Cerebellar nuclear complex (tissue), 1 donor: ENCODE measurements at places on chromosomes 1 and 21.

GRCh38 chr1:78040484-78041089 lies 5.2 kb upstream of the GIPC2 start:
- DNase-seq: no peak

- no peak for DNase-seq
Observed at GRCh38 chr1:44642925-44643324, 31.4 kb downstream of the TMEM53 start.

GRCh38 chr1:205350691-205351141 lies 6.0 kb downstream of the KLHDC8A start:
- DNase-seq: no peak

GRCh38 chr21:15212206-15212605 lies 147.4 kb upstream of the NRIP1 start:
- no peak for DNase-seq

- no peak for DNase-seq
Observed at GRCh38 chr1:66489151-66489550, 44.8 kb upstream of the SGIP1 start.

GRCh38 chr1:93758842-93759515 lies 77.3 kb upstream of the BCAR3 start:
- no peak for DNase-seq

- DNase-seq: no peak
Observed at GRCh38 chr21:28421716-28422524, 570.8 kb downstream of the LTN1 start.

- peak; percentile 7 for DNase-seq
Observed at GRCh38 chr21:26171258-26172100, 909 bp upstream of the APP start.

DNA sequence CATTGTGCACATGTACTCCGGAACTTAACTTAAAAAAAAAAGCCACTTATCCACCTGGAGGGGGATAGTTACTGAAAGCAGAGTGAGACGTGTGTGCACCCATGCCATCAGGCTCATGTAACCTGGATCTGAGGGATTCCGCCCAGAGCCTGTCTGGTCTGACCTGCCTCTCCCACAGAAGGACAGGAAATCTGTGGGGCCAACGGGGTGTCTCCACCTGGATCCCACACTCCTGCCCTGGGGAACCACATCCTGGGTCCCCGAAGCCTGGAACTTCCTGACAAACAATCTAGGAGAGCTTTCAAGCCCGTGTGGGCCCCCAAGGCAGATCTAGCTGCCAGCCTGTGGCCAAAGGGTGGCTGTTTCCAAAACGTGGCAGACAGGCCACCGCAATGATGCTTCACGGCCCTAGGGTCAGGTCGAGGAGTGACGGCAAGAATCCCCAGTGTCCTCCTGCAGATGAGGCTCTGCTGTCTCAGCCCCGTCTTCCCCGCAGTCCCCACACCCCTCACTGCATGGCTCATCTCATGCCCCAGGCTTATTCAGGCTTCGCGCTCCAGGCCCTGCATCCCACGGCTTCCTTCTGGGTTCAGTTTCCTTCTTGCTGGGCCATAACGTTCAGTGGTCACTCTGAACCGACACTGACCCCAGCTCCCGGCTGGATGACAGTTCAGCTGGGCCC lies 21.0 kb upstream of the PCBP3 start:
- no peak for DNase-seq

- no peak for DNase-seq
Observed at GRCh38 chr1:34408011-34408410, 231.3 kb downstream of the C1orf94 start.

DNA sequence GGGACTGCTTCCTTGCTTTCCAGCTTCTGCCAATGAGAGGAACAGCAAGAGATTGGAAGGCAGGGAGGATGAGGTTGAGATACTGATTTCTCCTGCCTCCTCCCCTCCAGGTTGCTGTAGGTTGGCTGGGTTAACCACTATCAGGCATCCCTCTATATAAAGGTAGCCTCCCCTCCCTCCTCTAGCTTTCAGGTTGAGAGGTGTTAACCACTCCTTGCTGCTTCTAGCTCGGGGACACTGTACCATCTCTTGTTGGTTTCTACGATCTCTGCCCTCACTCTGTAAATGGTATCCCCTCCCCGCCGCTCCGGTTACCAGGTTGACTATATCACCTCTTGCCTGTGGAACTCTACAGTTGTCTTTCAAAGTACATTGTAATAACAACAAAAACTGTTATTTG lies 16.7 kb downstream of the LPAR3 start:
- DNase-seq: no peak

- DNase-seq: no peak
Observed at GRCh38 chr1:109751531-109752260, 10.9 kb upstream of the GSTM3 start.

DNA sequence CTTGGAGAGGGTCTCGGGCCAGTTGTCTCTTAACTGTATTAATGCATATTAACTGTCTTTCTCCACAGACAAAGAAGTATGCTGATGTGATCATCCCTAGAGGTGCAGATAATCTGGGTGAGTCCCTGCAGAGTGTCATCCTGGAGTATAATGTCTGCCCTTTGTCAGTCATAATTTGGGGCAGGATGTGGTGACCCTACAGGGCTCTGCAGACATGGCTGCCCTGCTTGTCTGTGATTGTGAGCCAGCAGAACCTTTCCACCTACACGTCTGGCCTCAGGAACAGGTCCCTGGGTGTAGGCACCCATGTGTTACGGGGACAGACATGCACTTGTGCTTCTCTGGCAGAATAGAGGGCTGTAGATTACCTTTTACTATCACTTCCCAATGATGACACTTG lies 78.4 kb downstream of the UCK2 start:
- DNase-seq: no peak

GRCh38 chr1:1435911-1436629 lies 580 bp downstream of the VWA1 start:
- no peak for DNase-seq

DNA sequence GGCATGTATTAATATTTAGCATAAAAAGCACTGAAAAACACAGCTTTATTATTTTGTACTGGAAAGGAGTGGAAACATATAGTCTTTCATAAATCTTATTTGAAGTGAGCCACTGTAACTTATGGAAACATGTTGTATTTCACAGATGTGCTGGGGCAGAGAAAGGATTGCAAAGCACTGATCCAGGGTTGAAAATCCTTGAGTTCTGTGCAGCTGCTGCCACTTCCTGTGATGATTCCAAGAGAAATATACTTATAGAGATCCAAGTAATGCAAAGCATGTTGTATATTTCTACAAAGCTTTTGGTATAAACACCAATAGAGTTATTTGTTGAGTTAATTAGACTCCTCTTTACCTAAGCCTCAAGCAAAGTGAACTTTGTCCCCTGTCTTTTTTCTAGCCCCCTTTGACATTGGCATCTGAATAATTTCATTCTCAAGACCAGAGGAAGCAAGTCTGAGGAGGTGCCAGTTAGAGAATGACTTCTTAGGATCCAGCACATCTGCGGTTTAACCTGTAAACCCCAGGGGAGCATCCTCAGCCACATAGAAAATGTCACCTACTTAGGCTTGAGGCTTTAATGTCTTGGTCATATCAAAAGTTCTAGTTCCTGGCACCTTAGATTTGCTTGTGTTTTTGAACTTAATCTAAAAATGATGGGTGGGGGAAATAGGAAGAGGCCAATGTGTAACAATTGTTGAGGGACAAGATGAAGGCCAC lies 173.3 kb downstream of the FASLG start:
- no peak for DNase-seq

GRCh38 chr1:169200319-169200718 lies 93.8 kb downstream of the ATP1B1 start:
- no peak for DNase-seq

- DNase-seq: no peak
Observed at GRCh38 chr1:43979528-43980254, 681 bp downstream of the B4GALT2 start.

DNA sequence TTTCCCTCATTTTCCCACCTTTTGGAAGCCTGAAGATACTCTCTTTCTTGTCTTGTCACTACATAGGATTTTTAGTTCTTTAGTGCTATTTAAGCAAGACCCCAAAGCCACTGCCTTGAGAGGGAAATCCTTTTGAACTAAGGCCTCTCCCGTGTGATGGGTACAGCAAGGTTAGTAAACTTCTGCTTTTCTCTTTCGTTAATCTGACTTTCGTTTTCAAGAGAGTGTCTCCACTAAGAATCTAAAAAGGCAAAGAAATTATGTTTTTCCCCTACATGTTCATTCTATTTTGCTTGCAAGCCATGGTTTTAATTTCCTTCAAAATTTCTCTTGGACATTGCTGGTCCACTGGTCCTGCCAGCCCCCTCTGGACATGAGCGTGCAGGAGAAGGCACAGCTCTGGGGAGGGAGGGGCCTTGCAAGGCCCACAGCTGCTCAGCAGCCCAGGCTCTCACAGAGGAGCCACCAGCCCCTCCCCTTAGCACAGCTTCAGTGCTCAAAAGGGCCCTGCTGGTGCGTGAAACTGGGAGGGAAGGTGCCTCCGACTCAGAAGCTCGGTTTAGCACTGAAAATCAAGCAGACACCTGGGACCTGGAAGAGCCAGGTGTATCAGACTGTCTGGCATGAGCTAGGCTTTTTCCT lies 210.9 kb upstream of the GALNT2 start:
- no peak for DNase-seq

DNA sequence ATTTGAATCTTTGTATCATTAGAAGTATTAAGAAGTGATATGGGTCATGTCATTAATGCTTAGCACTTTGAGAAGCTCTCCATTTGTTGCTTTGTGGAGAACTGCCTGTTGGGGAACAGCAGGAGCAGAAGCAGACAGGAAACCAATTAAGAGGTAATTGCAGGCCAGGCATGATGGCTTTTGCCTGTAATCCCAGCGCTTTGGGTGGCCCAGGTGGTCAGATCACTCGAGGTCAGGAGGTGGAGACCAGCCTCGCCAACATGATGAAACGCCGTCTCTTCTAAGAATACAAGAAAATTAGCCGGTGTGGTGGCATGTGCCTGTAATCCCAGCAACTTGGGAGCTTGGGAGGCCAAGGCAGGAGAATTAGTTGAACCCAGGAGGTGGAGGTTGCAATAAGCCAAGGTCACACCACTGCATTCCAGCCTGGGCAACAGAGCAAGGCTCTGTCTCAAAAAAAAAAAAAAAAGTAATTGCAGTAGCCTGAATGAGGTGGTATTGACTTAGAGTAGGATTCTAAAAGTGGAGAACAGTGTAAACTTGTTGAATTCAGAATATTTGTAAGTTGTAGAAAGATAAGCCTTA lies 57.8 kb upstream of the FASLG start:
- no peak for DNase-seq

DNA sequence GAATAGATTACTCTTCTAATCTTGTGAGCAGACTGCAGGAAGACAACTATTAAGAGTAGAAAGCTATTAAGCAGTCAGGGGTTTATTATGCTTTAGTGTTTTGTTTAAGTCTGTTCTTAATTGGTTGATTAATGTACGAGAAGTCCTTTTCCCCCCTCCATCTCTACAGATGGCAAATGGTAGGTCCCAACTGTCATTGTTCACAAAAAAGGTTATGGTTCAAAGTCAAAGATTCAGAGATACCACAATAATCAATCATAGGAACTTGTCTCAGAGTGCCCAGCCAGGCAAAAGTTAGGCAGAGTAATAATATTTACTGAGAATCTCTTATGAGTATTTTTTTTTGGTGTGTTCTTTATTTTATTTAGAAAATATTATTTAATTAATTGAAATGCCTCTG lies 26.8 kb downstream of the NFIA start:
- no peak for DNase-seq

DNA sequence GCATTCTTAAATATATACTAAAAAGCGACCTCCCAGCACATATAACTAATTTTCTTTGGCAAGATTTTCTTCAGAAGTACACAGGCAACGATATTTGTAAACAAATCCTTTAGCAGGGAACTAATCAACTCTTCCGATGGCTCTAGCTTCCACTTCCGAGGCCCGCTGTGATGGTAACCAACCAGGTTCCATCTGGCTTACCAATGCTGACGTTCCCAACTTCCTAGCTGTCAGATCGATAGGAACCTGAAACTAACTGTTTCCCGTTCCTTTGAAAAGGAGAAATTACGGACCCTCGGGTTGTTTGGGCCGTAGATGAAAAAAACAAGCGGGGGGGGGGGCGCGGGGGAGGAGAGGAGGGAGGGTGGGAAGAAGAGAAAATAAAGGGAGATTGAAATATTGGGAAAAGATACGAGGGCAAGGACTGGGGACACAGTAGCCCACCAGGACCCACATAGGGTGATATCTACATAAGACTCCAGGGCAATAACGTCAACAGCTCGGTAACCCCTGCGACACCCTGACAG lies 513 bp downstream of the GTF2B start:
- DNase-seq: no peak

GRCh38 chr1:4495809-4496208 lies 158.6 kb upstream of the AJAP1 start:
- no peak for DNase-seq

DNA sequence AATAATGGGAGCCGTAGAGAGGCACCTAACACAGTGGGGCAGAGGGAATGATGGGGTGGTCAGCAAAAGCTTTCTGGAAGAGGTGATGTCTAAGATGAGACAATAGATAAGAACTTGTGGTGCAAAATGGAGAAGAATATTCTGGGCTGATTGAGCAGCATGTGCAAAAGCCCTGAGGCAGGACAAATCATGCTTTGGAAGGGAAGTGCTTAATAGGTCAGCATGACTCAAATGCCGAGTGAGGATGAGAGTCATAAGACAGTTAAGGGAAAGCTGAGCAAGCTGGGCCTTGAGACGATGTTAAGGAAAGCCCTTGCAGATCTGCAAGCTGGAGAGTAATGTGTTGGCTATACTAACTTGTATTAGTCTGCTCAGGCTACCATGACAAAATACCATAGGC lies 37.3 kb upstream of the ASB17 start:
- DNase-seq: no peak

DNA sequence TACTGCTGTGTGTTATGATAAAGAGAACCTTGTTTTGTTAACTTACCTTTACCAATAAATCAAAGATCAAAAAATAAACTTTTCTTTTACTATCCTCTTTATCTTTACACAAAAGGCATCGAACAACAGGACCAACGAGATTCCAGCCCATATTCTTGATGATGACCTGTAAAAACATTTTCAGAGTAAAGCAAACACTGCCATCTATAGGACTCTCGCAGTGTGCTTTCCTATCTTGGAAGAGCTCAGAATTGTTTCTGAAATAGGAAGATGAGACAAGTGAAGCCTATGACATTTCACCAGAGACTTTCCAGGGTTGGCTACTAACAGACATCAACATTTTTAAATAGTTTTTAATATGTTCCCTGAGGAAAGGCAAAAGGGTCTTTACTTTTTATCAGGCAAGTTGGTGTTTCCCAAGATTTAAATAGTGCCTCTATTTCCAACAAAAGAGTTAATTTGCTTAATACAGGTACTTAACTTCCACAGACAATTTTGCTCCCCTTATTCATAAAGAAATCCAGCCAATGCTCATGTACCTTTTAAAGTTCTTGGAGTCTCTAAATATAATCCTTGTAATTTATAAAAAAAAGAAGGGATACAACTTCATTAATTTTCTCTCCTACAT lies 7.3 kb downstream of the GLMN start:
- no peak for DNase-seq

GRCh38 chr1:51928896-51929295 lies 50.4 kb upstream of the NRDC start:
- DNase-seq: no peak

- no peak for DNase-seq
Observed at GRCh38 chr21:38804789-38805327, 871 bp upstream of the ETS2 start.
